ENCODE measurements at places on chromosomes 7 and 10. TPM values are rescaled to one million over a fixed set of nuclear protein-coding genes. Genes with fewer than 3 reads are reported as not detected.

ANKRD2 gene
- 254 TPM for polyA plus RNA-seq

GLI3 gene
- polyA plus RNA-seq: 0.26 TPM

LDB1 gene
- polyA plus RNA-seq: 14.6 TPM

PTF1A gene
- not detected for polyA plus RNA-seq

VENTX gene
- polyA plus RNA-seq: 0.13 TPM

GRCh38 chr7:149625947-149626392, 128.4 kb upstream of the ZNF746 start:
- no peaks in the 10 kb centered on the region for H3K27me3 ChIP-seq
- peaks cover 24% of the 10 kb centered on the region for H3K4me1 ChIP-seq
- peak overlapping the region; percentile 36 for H3K27ac ChIP-seq
- H3K36me3 ChIP-seq: peaks cover 5% of the 10 kb centered on the region
- peak overlapping the region; percentile 95 for H3K4me3 ChIP-seq

DNA sequence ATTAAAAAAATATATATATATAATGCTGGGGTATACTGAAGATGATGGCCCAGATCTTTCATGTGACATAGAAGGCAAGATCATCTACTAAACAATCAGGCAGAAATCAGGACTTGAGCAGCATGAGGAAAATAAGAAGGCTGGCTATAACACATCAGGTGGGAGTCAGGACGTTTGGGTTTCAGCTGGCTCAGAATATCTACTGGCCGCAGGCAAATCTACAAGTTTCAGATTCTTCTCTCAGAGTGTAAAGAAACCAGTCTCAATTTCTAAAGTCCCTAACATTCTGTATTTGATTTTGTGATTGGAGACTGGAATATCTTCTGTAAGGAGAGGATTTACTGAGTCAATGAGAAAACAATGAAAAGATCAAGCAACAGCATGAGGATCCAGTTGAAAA, 37.7 kb upstream of the FAM3C start:
- no peaks in the 10 kb centered on the region for H3K36me3 ChIP-seq
- no peaks in the 10 kb centered on the region for H3K4me1 ChIP-seq
- DNase-seq: no peak

GRCh38 chr10:24901686-24902399, 50.6 kb downstream of the PRTFDC1 start:
- no peaks in the 10 kb centered on the region for H3K36me3 ChIP-seq
- H3K4me1 ChIP-seq: peaks cover 15% of the 10 kb centered on the region
- peak; percentile 32 for DNase-seq
- H3K4me3 ChIP-seq: no peak overlapping the region

GRCh38 chr10:12835709-12836108, 165.8 kb downstream of the CCDC3 start:
- no peaks in the 10 kb centered on the region for H3K4me1 ChIP-seq
- H3K4me3 ChIP-seq: no peak overlapping the region
- no peaks in the 10 kb centered on the region for H3K36me3 ChIP-seq
- peak; percentile 33 for DNase-seq
- no peaks in the 10 kb centered on the region for H3K27me3 ChIP-seq
- H3K27ac ChIP-seq: no peak overlapping the region

DNA sequence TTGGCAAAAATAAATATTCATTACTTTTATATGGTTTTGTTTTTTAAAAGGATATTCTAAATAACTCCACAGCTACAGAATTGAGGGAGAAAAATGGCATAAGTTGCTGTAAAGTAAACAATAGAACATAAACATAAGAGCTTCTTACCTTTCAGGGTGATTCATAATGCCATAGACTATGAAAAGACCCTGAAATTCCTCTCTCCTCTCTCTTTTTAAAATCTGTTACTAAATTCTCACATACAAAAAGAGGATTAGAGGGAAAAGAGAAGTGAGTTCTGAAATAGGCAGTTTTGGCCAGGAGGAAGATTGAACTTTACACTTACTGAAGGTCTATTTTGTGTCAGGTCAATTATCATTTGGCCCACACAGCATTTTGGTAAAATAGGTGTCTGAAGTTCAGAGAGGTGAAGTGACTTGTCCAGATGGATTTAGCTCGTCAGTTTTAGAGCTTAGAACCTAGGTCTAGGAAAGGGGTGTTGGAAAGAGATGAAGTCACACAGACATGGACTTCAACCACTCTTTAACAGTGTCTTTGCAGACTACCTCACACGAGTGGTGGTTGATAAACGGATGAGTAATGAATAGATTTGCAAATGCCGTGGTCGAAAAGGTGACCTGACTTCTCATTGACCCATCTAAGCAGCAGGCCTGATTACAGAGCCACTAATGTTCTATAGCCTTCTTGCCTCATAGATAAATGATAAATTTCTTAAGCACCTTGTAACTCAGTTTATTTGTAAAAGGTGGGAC, 190.6 kb upstream of the CCDC6 start:
- H3K36me3 ChIP-seq: peaks cover 23% of the 10 kb centered on the region
- H3K4me3 ChIP-seq: no peak overlapping the region
- H3K27ac ChIP-seq: no peak overlapping the region
- H3K27me3 ChIP-seq: no peaks in the 10 kb centered on the region

DNA sequence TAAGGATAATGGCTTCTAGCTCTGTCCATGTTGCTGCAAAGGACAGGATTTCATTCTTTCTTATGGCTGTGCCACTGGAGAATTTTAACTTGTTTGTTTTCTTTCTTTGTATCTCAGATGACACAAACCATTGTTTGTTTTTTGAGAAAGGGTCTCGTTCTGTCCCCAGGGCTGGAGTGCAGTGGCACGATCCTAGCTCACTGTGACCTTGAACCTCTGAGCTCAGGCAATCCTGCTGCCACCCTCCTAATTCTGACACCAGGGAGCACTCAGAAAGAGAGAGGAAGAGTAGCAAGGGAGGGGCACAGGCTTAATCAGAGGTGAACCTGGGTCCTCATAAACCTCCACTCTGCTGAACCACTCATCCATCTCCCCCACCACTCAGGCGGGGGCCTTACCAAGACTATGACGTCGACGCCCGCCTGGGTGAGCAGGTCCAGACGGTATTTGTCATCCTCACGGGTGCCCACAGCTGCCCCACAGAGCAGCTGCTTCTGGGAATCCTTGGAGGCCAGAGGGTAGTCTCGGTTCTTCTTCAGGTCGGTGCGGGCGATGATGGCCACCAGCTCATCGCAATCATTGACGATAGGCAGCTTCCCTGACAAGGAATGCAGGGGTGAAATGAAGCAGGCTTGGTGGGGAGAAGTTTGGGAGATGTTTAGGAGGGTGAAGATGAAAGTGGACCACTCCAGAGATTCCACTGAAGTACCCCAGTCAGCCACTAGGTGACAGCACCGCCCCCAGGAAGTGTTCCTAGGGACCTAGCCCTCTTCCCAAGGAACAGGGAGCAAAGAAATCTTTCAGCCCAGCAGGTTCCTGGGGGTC, 11.6 kb downstream of the IMPDH1 start:
- no peak overlapping the region for H3K27ac ChIP-seq
- H3K4me3 ChIP-seq: no peak overlapping the region
- H3K36me3 ChIP-seq: peaks cover 55% of the 10 kb centered on the region
- H3K4me1 ChIP-seq: no peaks in the 10 kb centered on the region

DNA sequence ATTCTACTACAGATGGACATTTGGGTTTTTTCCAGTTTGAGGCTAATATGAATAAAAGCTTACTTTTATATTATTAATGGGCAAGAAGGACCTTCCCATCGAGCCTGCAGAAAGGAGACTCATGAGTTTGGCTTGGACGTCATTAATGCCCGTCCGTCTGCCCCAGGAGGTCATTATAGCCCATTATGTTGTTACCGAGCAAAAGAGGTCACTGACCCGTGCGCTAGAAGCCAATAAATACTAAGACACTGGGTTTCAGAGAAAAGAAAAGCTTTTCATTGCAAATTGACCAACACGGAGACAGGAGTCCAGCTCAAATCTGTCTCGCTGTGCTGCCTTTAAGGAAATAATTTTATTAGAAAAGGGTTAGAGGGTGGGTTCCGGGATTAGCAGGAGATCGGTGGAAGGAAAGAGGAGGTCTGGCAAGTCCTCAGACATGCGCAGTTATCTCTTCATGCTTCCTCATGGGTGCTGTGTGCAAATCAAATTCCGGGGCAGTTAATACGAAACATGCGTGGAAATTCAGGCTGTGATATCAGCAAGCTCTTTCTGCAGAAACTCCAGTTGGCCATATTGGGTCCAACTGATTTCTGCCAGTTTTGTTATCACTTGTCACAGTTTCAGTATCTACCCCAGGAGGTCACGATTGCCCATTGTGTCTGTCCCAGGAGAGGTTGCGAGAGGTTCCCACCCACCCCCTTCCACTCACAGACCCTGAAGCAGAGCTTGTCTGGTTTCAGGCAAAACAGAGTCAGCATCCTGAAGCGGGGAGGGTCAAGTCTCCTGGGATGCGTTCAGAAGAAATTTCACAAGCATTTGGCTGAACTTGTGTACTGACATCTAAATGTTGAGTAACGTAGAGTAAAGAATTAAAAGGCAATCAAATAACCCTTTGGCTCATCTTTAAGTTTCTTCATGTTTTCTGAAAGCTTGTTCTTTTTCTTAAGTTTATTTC, 1.1 kb upstream of the GALNTL5 start:
- DNase-seq: peak; percentile 76
- H3K36me3 ChIP-seq: no peaks in the 10 kb centered on the region

- no peaks in the 10 kb centered on the region for H3K4me1 ChIP-seq
- no peak overlapping the region for H3K4me3 ChIP-seq
- no peaks in the 10 kb centered on the region for H3K27me3 ChIP-seq
Measured at GRCh38 chr7:34757570-34758110, 99.6 kb downstream of the NPSR1 start.

DNA sequence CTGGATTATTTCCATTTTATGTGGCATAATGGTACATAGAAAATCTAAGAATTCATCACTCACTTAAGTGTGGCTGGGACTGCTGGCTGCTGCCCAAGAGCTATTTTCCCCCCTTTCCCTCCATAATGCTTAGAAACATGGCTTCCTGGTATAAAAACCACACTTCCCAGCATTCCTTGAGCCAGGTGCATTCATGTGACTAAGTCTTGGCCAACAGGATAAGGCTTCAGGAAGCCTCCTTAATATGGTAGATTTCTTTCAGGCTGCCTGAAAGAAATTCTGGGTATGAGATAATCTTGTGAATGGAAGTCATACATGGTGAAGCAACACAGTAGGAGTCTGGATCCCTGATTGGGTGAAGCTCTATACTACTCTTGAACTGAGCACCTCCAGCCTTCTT, 178.0 kb downstream of the JAZF1 start:
- H3K4me3 ChIP-seq: no peak overlapping the region
- H3K4me1 ChIP-seq: peaks cover 14% of the 10 kb centered on the region
- H3K27me3 ChIP-seq: no peaks in the 10 kb centered on the region
- DNase-seq: no peak
- no peaks in the 10 kb centered on the region for H3K36me3 ChIP-seq
- H3K27ac ChIP-seq: no peak overlapping the region

- no peaks in the 10 kb centered on the region for H3K27me3 ChIP-seq
- H3K27ac ChIP-seq: no peak overlapping the region
- no peaks in the 10 kb centered on the region for H3K36me3 ChIP-seq
- no peak overlapping the region for H3K4me3 ChIP-seq
- H3K4me1 ChIP-seq: no peaks in the 10 kb centered on the region
- no peak for DNase-seq
Measured at GRCh38 chr10:23037561-23037960, 57.8 kb upstream of the MSRB2 start.

- no peaks in the 10 kb centered on the region for H3K27me3 ChIP-seq
- H3K4me3 ChIP-seq: no peak overlapping the region
- H3K36me3 ChIP-seq: no peaks in the 10 kb centered on the region
- no peaks in the 10 kb centered on the region for H3K4me1 ChIP-seq
Measured at GRCh38 chr7:11667071-11667809, 164.8 kb downstream of the THSD7A start.

DNA sequence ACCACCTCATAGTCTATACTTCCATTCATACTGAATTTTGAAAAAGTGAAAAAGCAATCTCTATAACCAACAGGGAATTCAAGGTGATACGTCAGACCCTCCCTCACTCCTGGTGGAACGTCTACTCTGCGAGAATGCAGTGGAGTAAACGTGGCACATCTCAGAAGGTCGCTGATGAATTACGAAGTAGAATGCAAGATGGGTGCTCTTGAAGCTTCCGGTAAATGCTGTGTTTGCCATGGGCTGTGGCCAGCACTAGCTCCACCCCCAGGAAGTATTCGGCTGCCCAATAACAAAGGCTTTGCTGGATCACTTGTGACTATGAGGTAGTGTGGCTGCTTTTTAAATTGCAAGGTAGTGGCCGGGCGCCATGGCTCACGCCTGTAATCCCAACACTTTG, 226.0 kb downstream of the PRPF18 start:
- H3K4me1 ChIP-seq: no peaks in the 10 kb centered on the region
- H3K27me3 ChIP-seq: no peaks in the 10 kb centered on the region
- H3K36me3 ChIP-seq: no peaks in the 10 kb centered on the region
- no peak overlapping the region for H3K4me3 ChIP-seq
- no peak for DNase-seq
- no peak overlapping the region for H3K27ac ChIP-seq

DNA sequence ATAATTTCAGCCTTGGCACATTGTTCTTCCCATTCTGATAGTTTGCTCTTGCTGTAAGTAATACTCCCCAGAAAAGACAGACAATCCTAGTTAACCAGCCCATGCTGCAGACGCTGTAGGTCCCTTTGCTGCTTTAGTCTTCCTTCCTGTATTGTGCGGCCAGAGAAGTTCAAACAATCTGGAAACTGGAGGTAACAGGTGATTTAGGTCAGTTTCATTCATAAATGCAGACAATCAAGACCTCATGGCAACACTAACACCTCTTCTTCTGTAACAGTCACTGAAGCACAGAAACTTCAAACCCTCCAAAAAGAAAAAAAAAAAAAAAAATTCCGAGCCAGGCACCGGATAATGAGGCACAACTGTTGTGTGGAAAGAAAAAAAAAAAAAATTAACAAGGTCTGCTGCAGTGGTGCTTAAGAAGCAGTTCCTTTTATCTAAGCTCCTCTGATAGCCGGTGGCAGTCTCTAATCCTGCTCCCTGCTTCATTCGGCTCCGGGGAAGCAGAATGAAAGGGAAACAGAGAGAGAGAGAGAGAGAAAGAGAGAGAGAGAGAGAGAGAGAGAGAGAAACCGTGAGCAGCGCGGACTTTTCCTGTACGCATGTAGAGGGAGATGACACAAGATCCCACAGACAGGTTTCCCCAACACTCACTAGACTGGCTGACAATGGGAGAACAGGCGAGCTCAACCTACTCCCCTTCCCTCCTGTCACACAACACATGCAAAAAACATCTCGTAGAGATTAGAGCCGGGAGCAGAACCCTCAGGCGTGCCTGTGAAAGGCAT, at the start of gene SEMA3A:
Gene SEMA3A (minus strand): TSS at position 306 of the 788 bp plus-strand sequence. CDS start 203 bp downstream, at position 103.
- H3K4me1 ChIP-seq: no peaks in the 10 kb centered on the region
- no peaks in the 10 kb centered on the region for H3K36me3 ChIP-seq
- peak within 1 kb of the TSS; percentile 51 for H3K4me3 ChIP-seq
- no peak within 1 kb of the TSS for H3K27ac ChIP-seq

GRCh38 chr7:2921653-2922347, 77.7 kb upstream of the GNA12 start:
- H3K4me1 ChIP-seq: no peaks in the 10 kb centered on the region
- no peaks in the 10 kb centered on the region for H3K36me3 ChIP-seq
- H3K27me3 ChIP-seq: peaks cover 17% of the 10 kb centered on the region
- no peak for DNase-seq
- H3K4me3 ChIP-seq: no peak overlapping the region
- no peak overlapping the region for H3K27ac ChIP-seq

DNA sequence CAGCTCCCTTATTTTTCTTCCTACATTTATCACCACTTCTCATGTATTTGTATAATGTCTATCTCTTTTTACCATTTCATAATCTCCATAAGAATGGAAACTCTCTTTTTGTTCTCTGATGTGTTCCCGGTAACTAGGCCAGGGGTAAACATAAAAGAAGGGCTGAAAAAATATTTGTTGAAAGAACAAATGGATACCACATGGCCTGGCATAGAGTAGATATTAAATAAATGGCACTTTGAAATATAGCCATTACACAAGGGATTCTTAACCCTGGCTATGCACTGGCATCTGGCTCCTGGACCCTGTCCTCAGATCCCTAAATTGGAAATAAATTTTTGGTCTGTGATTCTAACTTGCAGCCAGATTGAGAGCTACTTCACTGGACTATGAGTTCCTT, 30.4 kb downstream of the ELAPOR2 start:
- no peaks in the 10 kb centered on the region for H3K27me3 ChIP-seq
- no peak for DNase-seq
- H3K4me3 ChIP-seq: no peak overlapping the region
- H3K36me3 ChIP-seq: no peaks in the 10 kb centered on the region

Measured in psoas muscle (tissue), 8 donors.